GM04503 (cell line): ENCODE measurements at places on chromosomes 16 and 17.

GRCh38 chr17:61366076-61366714 lies 33.4 kb upstream of the TBX2 start:
- no peak for DNase-seq

DNA sequence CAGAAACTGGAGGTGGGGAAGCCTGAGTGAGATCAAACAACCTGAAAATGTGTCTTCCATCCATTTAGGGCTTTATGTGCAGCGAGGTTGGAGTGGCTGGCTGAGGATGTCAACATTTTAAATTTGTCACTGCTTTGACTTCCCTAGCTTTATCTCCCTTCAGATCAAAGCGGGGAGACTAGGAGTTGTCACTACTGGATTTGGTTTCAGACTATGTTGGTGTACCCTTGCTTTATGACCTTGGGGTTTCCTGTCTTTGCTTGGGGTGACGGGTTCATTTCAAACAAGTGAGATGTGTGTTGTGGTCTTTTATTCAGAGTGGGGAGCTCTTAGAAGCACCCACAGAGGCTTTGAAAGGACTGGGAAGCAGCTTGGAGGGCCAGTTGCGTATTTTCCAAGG lies 25.6 kb downstream of the MSI2 start:
- no peak for DNase-seq

DNA sequence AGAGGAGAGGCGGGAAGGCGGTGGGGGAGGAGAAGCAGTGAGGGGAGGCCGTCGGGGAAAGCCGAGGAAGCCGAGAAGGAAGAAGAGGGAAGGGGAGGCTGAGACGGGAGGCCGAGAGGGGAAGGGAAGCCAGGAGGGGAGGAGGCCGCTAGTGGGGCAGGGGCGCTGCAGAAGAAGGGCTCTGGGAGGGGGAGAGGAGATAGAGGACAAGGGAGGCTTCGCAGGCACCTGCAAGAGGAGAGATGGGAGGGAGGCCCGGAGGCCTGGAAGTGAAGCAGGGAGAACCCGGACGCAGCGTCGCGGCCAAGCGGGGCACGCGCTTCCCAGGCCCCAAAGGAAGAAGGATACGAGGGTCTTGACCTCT lies 2.3 kb downstream of the C17orf58 start:
- DNase-seq: no peak

- no peak for DNase-seq
Observed at GRCh38 chr16:56630134-56630533, 2.3 kb upstream of the MT1M start.

DNA sequence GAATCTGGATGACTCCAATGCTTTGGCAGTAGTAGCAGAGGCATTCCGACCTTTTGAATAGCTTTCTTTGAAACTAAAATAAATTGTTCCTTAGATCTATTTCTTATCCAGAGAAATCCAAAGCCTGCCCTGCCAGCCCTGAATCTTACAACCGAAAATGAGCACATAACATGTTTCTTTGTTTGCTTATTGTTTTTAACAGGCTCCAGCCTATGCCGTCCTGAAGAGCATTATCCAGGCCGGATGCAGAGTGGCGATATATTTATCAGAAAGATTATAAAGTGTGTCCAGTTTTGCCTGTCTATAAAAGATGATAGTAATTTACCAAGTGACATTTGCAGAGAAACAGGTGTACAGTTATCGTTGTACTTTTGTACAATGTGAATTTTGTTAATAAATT lies 10.5 kb downstream of the COQ7 start:
- no peak for DNase-seq

GRCh38 chr17:6853764-6854442 lies 22.4 kb upstream of the TEKT1 start:
- no peak for DNase-seq

DNA sequence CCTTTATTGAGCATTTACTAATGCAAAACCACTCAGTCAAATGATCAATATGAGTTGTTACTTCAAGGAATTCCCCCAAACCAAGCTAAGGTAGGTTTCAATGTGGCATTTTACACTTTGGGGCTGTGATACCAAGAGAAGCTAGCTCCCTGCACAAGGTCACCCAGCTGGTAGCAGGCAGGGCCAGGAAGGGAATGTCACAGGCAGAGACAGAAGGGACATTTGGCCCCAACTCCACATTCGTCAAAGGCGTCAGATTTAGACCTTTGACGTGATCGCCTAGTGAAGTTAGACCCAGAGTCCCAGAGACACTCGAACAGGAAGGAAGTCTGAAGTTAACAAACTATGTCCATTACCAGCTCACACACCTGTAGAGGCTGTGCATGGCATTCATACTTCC lies 5.5 kb upstream of the SMG1 start:
- DNase-seq: no peak

- no peak for DNase-seq
Observed at GRCh38 chr16:27378871-27379481, 23.0 kb upstream of the IL21R start.

DNA sequence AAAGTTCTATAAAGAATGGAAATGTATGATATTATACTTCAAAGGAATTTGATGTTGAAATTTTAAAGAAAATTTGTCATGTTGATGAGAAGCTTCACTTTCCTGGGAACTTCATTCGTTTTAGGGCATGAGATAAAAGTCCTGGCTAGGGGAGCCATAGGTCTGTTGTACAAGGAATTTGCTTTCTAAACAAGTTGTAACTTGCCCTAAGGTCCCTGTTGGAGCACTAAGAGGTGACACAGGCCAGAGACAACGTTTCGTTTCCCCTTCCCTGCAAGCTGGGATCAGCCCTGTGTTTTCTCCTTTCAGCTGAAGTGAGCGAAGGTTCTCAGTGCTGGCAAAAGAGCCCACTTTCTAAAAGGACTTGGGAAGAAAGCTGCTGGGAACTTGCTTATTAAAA lies 16.6 kb downstream of the PLD6 start:
- DNase-seq: no peak

GRCh38 chr17:76446449-76447231 lies 6.3 kb downstream of the UBE2O start:
- no peak for DNase-seq

- DNase-seq: peak; percentile 35
Observed at GRCh38 chr17:61583242-61583641, 7.8 kb downstream of the NACA2 start.

DNA sequence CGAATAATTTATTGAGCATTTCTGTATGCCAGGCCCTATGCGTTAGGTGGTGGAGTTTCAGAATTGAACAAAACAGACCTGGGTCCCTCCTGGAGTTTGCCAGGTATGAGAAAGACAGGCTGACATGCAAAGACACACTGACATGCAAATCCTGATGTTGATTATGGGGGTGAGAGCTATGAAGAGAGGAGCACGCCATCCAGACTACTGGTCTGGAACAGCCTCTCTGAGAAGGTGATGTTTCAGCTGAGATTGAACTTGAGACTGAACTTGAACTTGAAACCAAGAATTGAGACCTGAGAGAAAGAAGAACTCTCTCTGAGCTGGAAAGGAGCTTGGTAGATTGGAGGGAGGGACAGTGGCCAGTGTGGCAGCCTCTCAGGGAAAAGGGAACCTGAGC lies 14.2 kb upstream of the CACNG4 start:
- no peak for DNase-seq

DNA sequence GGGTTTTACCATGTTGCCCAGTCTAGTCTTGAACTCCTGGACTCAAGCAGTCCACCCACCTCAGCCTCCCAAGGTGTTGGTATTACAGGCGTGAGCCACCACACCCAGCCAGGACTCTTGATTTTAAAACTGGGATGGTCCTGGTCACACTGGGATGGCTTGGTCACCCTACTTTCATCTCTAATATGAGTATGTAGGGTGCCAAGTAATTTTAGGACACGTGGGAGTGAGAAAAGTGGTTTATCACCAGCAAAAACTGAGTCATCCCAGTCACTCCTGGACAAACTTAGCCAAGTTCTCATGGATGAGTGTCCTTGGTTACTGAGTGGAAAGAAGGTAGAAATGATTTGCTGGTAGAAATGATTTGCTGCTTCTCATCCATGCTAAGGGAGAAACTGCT lies 9.9 kb downstream of the CLEC19A start:
- DNase-seq: no peak

DNA sequence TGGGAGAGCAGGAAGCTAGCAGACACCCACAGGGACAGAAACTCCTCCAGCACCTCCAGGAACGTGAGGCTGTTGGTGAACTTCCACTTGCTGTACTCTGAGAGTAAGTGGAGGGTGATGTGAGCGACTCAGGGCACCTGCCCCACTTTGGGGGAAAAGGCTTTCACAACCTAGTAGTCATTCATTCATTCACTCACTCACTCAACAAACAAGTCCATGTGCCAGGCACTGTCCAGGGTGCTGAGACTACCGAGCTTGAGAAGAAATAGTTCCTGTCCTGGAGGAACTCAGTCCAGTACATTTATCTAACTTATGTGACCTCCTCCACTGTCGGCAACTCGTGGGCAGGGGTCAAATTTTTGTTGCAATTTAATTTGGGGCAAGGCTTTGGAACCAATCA lies 26.6 kb downstream of the LGALS9 start:
- no peak for DNase-seq

DNA sequence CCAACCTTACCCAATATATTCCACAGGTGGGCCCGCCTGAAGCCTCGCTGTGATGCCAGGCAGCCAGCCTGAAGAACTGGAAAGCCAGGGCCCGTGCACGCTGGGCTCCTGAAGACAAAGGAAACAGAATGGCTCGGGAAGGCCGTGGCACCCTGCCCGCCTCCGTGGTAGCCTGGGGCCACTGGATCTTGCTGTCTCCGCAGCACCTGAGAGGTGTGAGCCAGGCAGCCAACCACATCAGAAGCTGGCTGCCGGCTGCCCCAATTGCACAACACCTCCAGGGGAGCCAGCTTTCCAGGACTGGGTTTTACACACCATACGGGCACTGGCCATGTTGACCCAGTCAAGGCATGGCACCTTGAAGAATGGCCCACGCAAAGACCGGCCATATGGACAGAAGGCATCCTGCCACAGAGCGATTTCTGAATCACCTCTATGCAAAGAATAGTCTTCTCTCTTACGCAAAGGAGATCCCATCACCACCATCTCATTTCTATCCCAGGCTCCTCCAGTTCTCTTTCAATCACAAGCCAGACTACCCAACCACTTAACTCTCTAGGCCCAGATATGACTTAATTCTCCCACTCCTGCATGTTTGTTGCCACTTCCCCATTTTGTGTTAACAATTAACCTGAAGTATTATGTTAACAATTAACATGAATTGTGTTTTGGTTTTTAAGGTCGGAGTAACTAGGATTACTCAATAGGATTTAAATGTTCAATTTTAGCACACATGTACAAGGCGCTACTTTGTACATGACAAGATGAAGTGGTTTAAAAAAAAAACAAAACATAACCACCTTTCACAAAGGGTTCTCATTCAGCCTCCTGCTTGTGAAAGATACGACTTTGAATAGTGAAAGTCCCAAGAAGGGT lies 32.1 kb downstream of the ZFHX3 start:
- DNase-seq: no peak

DNA sequence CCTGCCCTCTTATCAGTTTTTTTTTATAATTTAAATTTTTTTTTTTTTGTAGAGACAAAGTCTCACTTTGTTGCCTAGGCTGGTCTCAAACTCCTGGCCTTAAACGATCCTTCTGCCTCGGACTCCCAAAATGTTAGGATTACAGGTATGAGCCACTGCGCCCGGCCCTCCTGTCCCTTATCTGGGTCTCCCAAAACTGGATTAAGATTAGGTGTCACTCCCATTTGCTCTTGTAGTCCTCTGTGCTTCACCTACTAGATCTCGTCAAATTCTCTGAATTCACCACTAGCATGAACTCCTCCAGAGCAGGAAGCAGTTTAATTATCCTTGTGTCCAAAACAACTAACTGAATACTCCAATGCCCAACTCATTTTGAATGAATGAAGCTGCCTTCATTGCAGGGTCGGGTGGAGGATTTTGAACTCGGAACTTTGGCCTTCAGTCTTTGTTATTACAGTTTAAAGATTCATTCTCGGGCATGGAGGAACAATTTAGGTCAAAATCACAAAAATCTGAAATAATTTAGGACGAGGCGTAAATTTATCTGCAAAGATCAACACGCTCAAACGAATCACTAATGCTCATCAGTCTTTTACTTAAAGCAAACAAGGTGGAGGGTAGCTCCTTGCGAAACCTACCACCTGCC lies 802 bp upstream of the ATXN2L start:
- no peak for DNase-seq

DNA sequence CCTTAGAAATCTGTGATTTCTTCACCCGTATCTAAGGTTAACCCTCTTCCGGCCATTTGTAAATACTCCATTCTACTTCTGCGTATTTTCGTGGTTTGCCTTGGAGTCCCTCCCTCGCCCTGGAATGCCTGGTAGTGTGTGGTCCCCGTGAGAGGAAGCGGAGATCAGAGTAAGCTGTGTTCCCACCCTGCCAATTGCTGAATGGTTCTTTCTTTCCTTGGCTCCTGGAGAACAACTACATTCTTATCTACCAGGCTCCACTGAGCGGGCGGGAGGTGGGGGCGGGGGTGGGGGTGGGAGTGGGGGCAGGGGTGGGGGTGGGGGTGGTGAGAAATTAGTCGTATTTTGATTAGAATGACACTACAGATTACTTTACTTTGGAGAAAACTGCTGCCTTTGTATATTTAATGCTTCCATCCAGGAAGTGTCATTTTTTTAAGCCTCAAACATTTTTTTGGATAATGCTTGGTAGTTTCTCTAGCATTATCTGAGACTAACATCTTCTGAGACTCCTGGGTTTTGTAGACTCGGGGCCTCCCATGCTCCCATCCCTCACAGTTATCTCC lies 20.9 kb upstream of the FASN start:
- no peak for DNase-seq

DNA sequence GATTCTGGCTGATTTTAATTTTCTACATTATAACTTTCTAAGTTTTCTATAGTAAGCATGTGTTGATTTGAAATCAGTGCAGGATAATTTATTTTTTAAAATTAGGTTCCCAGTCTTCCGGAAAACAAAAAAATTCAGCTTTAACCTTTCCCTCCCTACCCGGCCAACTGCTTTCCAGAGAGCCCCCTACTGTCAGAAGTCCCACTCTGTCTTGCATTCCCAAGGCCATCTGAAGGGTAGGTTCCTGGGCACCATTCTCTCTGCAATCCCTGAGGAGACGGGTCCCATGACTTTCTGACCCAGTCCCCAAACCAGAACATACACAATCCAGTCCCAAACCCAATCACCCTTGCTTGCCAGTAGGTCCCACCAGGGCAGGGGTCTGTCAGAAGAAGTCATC lies 200.3 kb downstream of the CYLD start:
- no peak for DNase-seq

GRCh38 chr17:82900741-82901140 lies 60.9 kb upstream of the ZNF750 start:
- no peak for DNase-seq

DNA sequence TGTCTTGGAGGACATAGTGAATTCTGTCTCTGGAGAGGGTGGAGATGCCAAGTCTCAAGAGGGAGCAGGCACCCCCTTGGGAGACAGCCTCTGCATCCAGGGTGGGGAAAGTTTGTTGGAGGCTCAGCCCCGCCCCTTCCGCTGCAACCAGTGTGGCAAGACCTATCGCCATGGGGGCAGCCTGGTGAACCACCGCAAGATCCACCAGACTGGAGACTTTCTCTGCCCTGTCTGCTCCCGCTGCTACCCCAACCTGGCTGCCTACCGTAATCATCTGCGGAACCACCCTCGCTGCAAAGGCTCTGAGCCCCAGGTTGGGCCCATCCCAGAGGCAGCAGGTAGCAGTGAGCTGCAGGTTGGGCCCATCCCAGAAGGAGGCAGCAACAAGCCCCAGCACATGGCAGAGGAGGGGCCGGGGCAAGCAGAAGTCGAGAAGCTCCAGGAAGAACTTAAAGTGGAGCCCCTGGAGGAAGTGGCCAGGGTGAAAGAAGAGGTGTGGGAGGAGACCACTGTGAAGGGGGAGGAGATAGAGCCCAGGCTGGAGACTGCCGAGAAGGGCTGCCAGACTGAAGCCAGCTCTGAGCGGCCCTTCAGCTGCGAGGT lies 5.2 kb downstream of the ZNF646 start:
- no peak for DNase-seq
